ENCODE measurements at places on chromosomes 6 and 20. TPM values are rescaled to one million over a fixed set of nuclear protein-coding genes. Genes with fewer than 3 reads are reported as not detected.

PTK6 gene
- polyA plus RNA-seq = 0.34 TPM

MAK gene
- polyA plus RNA-seq = 0.51 TPM

IP6K3 gene
- polyA plus RNA-seq = 33.1 TPM

FOXP4 gene
- 15.1 TPM for polyA plus RNA-seq

DNA sequence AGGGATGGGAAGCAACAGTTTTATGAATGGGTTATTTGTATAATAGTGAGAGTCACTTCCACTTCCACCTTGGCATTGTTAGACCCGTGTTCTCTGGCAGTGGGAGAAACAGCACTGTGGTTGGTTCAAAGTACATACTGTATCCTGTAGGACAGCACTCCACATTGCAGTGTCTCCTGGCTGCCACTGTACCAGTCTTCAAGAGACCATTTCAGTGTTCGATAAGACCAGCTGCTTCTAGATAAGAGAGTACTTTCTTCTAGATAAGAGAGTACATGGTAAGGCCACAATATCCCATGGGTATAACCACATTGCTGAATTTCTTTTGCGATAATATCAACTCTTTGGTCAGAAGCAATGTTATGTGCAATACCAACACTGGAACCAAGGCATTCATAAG, 28.8 kb downstream of the FITM2 start:
- DNase-seq = no peak

DNA sequence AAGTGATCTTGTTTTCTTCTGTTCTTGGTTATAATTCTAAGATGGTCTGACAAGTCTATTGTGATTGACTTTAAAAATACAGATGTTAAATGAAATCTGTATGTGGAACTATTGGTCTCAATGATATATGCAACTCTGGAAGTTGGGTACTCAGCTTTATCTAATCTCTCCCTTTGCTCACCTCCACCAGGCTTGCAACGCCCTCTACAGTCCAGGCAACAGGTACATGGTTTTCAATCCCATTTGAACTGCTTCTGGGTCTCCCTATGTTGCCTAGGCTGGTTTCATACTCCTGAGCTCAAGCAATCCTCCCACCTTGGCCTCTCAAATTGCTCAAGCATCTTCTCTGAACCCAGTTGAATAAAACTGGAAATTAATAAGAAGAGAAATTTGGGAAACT, 25.6 kb upstream of the HLA-DQB1 start:
- no peak for DNase-seq

DNA sequence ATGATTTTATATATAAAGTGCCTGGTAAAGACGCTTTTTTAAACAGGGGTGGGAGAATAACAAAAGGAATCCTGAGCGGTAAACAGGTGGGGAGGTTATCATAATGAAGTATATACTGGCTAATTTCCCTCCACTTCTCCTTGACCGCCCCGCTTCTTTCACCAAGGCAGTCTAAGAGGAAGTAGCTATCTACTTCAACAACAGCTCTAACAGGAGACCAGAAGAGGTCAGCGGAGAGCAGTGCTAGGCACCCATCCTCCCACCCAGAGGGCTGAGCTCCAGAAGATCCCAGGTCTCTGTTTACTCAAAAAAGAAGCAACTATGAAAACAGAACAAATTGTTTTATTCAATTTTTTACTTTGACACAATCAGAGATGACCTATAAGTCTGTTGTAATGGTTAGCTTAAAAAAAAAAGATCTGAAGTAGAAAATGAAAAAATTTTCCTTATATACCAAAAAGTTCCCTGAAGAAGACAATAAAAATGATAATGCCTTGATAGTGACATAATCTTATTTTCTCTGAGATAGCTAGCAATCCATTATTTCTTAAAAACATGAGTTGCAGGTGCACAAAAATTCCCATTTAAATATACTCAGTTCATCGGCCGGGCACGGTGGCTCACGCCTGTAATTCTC, 141.1 kb downstream of the PDSS2 start:
- peak; percentile 36 for DNase-seq

GRCh38 chr20:44019638-44020335, 105.1 kb downstream of the TOX2 start:
- DNase-seq = no peak

- DNase-seq = no peak
Observed at GRCh38 chr20:60528141-60528540, 569.9 kb downstream of the CDH26 start.

GRCh38 chr6:22306741-22307466, 10.1 kb upstream of the PRL start:
- DNase-seq = no peak

DNA sequence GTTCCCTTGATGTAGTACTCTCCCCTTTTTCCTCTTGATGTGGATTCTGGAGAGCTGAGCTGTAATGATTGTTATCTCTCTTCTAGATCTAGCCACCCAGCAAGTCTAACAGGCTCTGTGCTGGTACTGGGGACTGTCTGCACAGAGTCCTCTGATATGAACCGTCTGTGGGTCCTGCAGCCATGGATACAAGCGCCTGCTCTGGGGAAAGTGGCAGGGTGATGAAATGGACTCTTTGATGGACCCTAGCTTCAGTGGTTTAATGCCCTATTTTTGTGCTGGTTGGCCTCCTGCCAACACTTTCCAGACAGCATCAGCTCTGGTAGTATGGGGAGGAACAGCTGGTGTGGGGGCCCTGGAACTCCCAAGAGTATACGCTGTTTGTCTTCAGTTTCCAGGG, 216.3 kb downstream of the ADGRG6 start:
- no peak for DNase-seq

DNA sequence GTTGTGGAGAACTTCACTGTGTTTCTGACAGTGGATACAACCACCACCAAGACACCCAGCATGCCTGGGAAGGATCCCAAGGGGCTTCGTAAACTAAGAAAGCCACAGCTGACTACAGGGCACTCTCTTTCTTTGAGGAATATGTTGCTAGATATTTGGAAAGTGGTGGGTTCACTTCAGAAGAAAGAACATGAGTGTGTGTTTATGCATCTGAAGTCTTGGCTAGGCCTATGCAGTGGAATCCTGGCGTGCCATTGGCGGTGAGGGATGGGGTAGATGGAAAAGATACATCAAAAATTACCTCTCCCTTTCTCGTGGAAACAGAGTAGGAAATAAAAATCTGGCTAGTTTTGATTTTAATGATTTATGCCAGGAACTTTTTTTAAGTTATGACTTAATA, 187.7 kb downstream of the PDE7B start:
- DNase-seq = no peak

All from forelimb muscle (tissue), 1 donor.